ENCODE measurements at places on chromosomes 3 and 15.

DNA sequence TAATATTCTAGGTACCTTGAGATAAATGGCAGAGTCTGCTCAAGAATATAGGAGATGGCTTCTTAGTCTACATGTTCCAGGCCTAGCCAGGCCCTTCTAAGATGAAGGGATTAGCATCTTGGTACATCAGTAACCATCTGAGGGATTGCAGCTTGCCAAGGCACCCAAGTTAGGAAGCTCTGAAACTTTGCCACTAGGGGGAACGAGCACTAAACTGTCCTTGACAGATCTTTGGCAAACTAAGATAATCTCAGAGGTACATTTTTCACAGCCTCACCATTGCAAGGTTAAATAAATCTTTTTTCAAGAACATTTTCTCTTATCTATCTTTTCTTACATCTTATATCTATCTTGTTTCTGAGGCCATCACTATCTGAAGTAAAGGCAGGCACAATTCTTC lies 351.2 kb downstream of the RAP2B start:
- peak; percentile 6 for DNase-seq

GRCh38 chr15:95883064-95883463 lies 447.4 kb upstream of the NR2F2 start:
- no peak for DNase-seq

DNA sequence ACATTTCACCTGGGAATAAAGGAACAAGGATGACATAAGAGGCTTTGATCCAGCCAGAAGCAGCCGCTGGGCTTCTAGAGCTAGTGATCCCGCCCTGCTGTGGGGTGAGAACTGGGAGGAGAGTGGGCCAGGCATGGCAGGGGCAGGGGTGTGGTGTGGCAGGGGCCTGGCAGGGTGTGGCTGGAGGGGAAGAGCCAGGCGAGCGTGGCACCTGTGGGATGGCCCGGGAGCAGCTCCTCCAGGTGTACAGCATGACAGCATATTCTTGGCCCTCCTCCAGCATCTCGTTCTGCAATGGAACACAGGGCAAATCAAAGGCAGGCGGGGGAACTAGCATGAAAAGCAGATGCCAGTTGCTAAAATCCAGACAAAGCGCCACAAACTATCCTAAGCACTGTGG lies 35.5 kb downstream of the CYFIP1 start:
- no peak for DNase-seq

DNA sequence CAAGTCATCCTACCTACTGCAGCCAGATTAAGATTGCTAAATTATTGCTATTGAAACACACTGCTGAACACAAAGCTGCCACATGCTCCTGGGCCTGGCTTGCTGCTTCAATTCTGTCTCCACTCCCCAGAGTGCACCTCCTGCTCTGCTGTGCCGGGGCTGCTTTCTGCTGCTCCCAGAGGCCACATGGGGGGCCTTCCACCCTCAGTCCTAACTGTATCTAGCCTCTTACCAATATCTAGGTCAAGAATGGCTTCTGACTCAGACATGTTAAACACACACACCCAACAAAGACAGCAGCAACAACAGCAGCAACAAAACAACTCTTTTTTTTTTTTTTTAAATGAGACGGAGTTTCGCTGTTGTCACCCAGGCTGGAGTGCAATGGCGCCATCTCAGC lies 33.0 kb downstream of the MYZAP start:
- DNase-seq = no peak

- peak; percentile 71 for DNase-seq
These were observed 219.9 kb downstream of the TCF12 start for GRCh38 chr15:57138349-57138788.

- no peak for DNase-seq
These were observed 163.5 kb downstream of the GOLGA6L4 start for GRCh38 chr15:84398763-84399701.

GRCh38 chr3:195895861-195896360 lies 12.4 kb downstream of the TNK2 start:
- peak; percentile 70 for DNase-seq

GRCh38 chr3:7029562-7029961 lies 168.6 kb downstream of the GRM7 start:
- no peak for DNase-seq

DNA sequence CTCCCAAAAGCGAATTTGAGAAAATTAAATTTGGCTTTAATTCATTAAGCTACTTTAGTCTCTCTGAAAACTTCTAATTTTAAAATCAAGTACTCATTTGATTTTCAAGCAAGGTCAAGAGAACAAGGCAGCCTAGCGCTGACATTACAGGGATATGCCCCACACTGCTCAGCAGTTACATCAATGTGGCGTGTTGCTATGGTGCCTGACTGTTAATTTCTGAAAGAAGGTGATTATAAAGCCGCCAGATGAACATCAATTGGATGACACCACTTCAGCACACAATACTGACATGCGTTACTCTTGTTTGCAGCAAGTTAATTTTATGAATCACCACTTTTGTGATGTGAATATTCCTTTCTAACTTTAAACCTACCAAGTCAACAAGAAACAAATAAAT lies 284.4 kb downstream of the FOXP1 start:
- no peak for DNase-seq

GRCh38 chr3:151169262-151169947 lies 33.6 kb downstream of the GPR171 start:
- no peak for DNase-seq

DNA sequence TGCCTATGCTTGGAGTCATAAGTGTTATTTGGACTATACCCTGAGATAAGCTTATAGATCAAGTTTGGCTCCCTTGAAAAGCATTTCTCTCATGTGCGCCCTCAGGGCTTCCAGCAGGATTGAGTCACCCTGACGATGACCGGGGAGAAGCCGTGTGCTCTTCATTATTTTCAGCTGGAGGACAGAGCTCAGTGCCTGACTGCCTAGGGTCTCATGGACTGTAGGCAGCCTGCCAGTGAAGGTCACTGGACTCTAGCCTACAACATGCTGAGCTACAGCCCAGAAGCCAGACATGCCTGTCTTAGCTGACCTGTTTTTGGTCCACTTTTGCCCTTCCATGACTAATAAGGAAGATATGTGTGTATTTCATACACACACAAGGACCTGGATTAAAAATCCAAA lies 31.6 kb upstream of the NUDT16 start:
- DNase-seq = peak; percentile 23

GRCh38 chr3:138457863-138458735 lies 23.7 kb downstream of the ESYT3 start:
- no peak for DNase-seq
